AG04449 (cell line): ENCODE measurements at places on chromosomes 7 and 10.

DNA sequence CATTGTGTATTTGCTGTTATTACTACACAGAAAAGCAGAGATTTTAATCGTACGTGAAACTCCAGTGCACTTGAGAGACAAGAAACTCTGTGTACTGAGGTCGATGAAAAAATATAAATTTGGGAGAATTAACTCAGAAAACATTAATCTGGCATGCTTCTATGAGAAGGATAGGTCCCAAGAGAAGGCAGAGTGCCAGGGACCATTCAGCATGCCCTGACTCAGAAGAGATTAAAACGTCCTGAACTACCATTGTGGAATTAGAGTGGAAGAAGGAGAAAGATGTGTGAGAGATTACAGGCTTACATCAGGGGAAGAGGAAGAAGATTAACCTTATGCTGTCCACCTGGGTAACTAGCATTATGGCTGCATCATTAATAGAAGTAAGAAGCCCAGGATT lies 72.4 kb downstream of the REEP3 start:
- no peak for DNase-seq

- DNase-seq, result no peak
Observed at GRCh38 chr7:76091506-76091905, 43.6 kb downstream of the MDH2 start.

DNA sequence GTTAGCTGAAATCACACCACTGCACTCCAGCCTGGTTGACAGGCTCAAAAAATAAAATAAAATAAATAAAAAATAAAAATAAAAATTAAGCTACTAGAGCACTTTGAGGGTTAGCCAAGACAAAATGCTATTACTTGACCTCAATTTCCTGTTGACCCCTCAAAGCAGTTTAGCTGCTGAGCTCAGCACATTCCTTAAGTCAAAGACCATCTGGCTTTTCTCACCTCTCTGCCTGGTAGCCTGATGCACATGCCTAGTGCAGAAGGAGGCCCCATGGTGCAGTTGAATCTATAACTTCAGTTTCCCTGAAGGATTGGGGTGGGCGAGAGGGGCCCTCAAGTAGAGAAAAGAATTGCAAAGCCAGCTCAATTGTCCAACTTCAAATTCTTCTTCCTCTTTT lies 211.1 kb upstream of the GALNT17 start:
- DNase-seq, result no peak

GRCh38 chr7:65953890-65954450 lies 28.0 kb downstream of the GUSB start:
- no peak for DNase-seq

DNA sequence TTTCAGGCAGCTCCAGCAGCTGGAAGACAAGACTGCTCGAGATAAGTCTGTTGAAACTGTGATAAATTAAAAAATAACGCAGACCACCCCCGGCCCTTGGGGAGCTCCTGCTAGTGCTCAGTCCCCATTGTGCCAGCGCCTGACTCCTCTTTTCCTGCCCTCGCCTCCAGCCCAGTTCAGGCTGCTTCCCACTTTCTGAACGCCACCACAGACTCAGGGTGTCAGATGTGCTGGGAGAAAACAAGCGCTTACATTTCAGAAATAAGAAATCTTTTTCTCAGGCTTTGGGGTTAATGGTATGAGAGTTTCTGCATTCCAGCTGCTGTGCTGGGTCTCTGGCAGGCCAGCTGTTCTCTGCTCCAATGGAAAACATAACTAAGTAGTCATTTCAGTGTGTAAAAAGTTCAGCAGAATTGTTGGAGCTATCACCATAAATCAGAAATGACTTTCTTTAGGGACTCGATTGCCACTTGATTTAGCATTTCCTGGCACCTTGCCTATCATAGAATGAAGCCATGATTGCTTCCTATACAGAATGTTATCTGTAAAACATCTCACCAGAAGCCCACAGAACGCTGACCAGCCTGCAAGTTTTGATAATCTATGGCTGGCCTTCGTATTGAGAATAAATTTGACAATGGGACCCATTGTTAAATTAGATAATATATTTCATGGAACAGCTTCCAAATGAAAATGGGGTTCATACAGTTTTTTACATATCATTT lies 257.0 kb upstream of the ZNF32 start:
- no peak for DNase-seq

DNA sequence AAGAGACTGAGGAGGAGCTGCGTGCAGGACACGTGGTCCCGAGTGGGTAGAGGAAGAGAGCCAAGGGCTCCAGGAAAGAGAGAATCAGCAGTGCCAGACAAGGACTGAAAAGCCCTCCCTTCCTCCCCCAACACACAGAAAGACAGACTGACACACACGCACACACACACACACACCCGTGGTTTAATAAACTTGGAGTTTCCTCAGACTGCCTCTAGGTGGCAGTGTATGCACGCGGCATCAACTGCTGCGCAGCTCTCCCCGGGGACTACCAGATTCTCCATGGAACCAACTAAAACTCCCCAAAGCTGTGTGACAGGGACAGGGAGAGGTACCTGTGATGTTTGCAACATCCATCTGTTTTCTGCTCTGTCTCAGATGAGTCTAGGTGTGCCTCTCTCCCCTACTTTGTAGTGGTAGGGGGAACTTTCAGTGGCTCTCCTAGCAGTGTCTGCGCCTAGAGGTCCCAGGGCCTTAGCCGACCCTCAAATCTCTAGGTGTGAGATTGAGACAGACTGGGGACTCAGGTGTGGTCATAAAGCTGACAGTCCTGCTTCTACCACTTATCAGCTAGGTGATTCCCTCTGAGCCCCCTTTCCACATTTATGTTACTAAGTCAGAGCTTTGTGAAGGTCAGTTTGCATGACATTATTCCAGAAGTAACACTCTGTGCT lies 9.3 kb upstream of the TSPAN14 start:
- DNase-seq, result no peak

GRCh38 chr7:37960483-37960882 lies 40.0 kb downstream of the EPDR1 start:
- DNase-seq, result no peak

- no peak for DNase-seq
Observed at GRCh38 chr7:131532570-131533091, 23.8 kb downstream of the PODXL start.

DNA sequence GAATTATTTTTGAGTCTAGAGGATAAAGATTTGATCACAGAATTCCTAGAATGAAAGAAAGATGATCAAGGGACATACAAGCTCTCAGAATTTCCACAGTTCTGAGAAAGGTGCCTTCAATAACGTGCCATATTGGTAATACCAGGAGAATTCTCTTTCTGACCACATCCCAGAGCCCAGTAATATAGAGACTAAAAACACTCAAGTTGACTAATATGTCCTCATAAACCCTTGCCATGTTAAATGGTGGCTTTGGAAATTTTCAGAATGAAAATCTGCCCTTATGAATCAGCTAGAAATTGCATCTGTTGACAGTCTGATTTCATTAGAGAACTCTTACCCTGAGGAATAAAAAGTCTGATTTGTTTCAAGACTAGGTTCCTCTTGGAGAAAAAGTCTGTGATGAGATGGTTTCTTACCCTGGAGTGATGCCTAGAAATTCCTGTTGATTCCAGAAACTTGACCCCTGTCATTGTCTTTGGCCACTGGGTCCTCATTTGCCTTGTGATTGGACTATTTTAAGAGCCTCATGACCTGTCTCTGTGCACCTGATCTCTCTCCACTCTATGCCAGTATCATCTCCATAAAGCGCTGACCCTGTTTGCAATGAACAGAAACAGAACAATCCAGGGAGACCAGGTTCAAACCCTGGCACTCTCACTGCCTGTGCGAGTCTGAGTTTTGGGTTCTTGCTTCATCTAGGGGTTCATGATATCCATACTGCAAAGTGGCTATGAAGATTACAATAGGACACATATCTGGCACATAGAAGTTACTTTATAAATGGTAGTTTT lies 3.3 kb downstream of the IL2RA start:
- no peak for DNase-seq

DNA sequence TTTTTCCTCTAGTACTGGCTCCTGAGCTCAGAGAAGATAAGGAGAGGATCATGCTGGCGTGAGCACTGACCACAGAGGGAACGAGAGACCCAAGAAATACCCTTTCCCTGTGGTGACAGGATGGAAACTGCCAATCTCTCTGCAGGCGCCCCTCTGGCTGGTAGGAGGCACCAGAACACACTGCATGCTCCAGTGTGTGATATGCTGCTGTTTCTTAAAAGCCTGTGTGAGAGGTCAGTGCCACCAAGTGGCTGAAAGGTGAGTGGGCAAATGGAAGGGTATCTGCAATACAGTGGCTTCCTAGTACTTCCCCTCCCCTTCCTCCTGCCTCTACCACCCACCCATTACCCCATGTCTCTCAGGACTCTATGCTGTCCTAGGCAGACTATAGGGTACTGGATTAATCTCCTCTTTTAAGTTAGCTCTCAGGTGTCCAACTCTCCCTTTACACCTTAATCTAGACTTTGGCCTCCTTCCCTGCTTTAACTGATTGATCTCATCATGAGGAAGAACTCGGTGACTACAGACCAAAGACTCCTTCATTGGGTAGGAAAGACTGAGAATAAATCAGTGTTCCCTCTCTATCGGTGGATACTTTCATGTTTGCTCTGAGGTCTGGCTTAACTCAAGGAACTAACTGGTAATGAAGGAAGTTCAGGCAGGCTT lies 283.6 kb downstream of the ADRA2A start:
- no peak for DNase-seq

DNA sequence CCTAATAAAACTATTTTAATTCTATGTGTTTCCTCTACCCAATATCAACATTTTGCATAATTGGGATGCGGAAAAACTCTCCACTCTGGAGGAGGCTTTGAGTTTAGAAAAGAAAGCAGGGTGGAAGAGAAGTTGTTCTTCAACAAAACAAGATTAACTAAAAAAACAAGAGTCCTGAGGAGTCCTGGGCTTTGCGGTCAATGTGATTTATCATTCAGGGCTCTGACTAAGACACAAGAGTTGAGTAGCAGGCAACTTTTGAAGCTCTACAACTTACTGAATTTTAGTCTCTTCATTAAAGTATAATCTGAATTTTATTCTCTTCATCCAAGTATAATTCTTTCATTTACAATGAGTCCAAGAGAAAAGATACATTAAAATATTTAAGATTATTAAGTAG lies 18.3 kb upstream of the TMEM26 start:
- no peak for DNase-seq

- no peak for DNase-seq
Observed at GRCh38 chr7:98202367-98203195, 8.7 kb upstream of the BHLHA15 start.

GRCh38 chr7:25308246-25308645 lies 80.0 kb upstream of the NPVF start:
- no peak for DNase-seq

DNA sequence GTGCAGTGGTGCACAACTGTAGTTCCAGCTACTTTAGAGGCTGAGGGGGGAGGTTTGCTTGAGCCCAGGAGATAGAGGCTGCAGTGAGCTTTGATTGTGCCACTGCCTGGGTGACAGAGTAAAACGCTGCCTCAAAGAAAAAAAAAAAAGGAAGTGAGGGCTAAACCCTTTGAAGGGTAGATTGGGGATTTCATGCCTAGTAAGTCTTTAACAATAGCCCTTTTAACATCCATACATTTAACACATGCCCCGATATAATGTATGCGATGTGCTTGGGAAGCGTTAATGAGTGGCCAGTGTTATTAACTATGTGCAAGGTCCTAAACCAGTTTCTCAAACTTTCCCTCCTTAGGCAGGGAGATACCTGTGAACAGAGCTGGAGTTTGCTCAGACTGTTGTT lies 229.2 kb upstream of the HPS1 start:
- no peak for DNase-seq

DNA sequence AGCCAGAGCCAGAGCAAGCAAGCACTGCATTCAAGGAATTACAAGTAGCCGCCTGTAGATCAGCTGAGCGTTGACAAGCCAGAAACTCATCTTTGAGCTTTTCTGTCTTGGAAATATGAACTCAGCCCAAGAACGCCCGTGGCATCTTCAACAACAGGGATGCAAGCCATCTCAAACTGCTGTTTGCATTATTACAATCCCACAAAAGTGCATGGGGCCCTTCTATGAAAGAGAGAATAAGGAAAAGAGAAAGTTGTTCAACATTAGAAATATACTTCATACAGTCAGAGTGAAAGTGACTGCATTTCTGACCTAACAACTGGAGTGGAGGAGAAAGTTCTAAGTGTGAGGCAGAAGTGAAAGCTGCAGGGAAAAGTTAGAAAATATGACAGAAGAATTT lies 6.5 kb downstream of the SGCE start:
- no peak for DNase-seq

DNA sequence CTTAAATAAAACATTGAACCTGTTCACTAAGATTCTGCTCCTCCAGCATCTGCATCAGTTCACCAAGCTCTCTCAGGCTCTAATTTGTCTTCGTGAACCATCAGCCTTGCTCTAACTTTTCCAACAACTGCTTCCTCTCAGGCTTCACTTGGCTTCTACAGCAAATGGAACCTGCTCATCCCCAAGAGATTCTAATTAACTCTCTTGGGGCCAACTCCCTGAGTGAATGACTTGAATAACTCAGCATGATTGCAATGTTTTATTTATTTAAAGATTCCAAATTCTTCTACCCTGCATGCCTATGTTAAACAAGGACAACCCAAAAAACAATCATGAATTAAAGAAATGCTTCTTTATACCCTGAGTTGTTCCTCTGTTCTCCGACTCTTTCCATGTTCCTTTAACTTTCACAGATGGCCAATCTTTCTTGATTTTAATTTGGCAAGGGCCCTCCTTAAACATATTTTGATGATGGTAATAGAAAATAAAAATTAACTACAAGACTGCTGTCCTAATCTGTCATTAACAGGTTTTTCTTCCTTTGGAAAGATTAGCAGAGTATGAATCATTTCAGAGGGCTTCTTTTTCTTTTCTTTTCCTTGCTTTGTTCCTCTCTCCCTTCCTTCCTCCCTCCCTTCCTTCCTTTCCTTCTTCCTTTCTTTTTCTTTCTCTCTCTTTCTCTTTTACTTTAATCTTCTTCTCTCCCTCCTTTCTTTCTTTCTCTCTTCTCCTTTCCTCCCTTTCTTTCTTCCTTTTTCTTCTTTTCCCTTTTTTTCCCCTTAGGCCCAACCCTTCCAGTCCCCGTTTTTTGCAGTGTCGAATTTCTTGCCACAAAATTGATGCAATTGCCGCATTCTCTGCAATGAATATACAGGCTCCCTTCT lies 195.0 kb upstream of the RHOBTB1 start:
- DNase-seq, result no peak

GRCh38 chr10:23459308-23459939 lies 20.5 kb downstream of the OTUD1 start:
- no peak for DNase-seq

GRCh38 chr10:124495725-124496124 lies 34.1 kb downstream of the LHPP start:
- no peak for DNase-seq
